ENCODE measurements at places on chromosomes 2 and 18. TPM values are rescaled to one million over a fixed set of nuclear protein-coding genes. Genes with fewer than 3 reads are reported as not detected.

The ARL4C gene
- 51.3 TPM for total RNA-seq

The CPSF3 gene
- total RNA-seq: 52.0 TPM

The STPG4 gene
- 6.5 TPM for total RNA-seq

The DIPK1C gene
- not detected for total RNA-seq

The CFC1 gene
- not detected for total RNA-seq

The COLEC12 gene
- total RNA-seq: not detected

The SLC8A1 gene
- total RNA-seq: 13.5 TPM

The REG3A gene
- total RNA-seq: not detected

The PRLH gene
- not detected for total RNA-seq

The CCDC148 gene
- 1.8 TPM for total RNA-seq

The SP140 gene
- total RNA-seq: 0.58 TPM

The HTR2B gene
- total RNA-seq: not detected

The CXCR4 gene
- 0.70 TPM for total RNA-seq

The ERLEC1 gene
- 34.9 TPM for total RNA-seq

The RMND5A gene
- total RNA-seq: 27.2 TPM

The NEURL3 gene
- 0.48 TPM for total RNA-seq

The SLC30A3 gene
- total RNA-seq: 2.3 TPM

The NEB gene
- not detected for total RNA-seq

The POTEJ gene
- not detected for total RNA-seq

The GALR1 gene
- total RNA-seq: not detected

The ABCG5 gene
- total RNA-seq: not detected

The GRB14 gene
- total RNA-seq: 3.4 TPM
